ENCODE measurements at places on chromosomes 6 and 20.

DNA sequence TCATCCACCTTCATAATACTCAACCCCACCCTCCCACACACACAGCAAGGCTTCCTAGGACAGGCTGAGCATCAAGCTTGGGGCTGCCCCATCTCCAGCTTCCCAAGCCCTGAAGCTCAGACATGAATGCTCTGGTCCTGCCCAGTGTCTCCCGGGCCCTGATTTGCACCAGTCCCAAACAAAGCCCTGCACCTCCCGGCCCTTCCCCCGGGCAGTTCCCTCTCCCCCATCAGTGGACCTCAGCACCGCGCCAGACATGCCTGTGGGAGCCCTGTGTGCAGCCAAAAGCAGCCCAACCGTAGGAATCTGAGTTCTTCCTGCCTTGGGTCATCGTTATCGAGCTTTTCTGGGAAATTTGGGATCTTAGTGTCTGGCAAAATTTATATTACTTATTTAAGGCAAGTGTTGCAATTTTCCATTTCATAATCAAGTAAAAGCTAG, 63.5 kb downstream of the THBS2 start:
- DNase-seq: no peak

DNA sequence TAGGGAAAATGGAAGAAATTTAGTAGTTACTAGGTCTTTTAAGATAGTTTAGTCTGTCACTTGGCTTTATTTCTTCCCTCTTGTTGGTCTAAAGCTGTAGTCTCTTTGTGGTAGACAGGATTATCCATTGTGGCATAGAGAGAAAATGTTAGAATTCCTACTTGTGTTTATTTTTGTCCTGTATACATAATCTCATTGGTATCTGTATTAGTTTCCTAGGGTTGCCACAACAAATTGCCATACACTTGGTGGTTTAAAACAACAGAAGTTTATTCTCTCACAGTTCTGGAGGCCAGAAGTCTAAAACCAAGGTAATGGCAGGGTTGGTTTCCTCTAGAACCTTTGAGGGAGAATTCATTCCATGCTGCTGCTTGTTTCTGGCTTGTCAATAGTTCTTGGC, 119.4 kb downstream of the ZFAND3 start:
- DNase-seq: no peak

DNA sequence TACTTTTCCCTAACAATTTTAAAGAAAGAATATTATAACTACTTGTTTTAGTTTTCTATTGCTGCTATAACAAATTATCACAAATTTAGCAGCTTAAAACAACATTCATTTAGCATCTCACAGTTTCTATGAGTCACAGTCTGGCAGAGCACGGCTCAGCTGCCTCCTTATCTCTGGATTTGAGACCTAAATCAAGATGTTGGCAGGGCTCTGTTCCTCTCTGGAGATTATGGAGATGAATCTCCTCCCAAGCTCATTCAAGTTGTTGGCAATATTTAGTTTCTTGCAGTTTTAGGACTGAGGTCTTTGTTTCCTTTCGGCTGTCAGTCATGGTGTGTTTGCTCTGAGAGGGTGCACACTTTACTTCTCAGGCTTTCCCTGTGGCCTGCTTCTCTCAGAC, 1065.8 kb upstream of the EYS start:
- no peak for DNase-seq

- no peak for DNase-seq
Measured at GRCh38 chr6:168374051-168374502, 54.5 kb upstream of the DACT2 start.

DNA sequence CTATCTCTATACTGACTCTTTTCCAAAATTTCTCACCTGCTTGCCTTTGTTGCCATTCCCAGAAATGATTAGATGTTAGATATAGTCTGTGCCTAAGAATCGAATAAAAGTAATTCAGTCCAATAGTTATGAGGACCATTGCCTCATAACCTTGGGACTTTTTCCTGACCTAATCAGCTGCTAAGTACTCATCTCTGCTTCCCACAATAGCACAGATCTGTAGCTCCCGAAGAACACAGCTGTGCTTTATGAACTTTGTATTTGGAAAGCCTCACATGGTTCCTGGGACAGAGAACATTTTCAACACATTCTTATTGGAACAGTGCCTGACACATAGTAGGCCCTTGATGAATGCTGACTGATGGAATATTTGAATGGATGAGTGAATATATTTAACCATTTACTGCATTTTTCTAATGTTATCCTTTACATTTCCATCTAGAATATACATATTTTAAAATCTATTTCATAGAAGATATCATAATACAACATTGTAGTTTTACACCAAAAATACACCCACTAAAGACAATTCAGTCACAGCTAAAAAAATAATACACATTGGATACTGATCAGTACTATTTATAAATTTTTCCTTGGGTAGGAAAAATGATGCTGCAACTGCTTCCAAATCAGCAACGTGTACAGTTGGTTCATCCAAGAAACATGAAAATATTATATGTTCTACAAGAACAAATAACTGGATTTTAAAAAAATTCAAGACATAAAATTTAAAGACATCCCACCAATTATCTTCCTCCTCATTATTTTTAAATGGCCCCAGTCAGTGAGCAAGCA, 53.9 kb downstream of the HS3ST5 start:
- DNase-seq: no peak

- DNase-seq: no peak
Measured at GRCh38 chr6:154591234-154591633, 80.7 kb upstream of the CNKSR3 start.

- DNase-seq: no peak
Measured at GRCh38 chr6:34074064-34074742, 71.7 kb downstream of the GRM4 start.

DNA sequence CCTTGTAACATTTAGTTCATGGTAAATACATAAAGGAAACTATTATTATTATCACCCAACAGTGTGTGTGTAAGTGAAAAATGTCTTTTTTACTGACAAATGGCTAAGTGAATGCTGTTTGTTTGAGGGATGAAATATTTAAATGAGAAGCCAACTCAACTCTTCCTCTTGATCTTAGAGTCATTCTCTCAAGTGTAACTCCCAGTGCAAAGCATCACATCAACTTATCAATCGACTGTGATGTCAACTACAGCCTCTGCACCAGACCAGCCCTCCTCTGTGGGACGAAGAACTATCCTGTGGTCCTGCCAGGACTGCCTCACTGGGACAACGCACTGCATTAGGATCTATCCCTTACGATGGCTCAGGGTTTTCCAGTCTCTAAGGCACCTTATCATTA, 5.3 kb downstream of the C6orf15 start:
- no peak for DNase-seq

DNA sequence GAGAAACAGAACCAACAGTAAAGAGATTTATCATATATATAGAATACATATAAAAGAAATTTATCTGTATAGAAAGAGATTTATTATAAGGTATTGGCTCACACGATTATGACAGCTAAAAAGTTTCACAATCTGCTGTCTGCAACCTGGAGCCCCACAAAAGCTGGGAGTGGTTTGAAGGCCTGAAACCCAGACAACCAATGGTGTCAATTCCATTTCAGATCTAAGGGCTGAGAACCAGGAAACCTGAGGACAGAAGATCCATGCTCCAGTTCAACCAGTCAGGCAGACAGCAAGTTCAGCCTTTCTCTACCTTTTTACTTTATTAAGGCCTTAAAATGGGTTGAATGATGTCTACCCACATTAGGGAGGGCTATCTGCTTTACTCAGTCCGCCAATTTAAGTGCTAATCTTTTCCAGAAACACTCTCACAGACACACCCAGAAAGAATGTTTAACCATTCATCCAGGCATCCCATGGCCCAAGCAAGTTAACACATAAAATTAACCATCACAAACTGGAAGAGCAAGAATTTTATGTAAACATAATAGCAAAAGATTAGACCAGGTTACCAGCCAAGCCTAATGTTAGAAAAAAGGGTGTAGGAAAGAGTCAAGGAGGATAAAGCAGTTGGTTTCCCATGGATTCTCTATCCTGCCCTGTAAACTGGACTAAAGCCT, 170.9 kb downstream of the FUT9 start:
- no peak for DNase-seq

DNA sequence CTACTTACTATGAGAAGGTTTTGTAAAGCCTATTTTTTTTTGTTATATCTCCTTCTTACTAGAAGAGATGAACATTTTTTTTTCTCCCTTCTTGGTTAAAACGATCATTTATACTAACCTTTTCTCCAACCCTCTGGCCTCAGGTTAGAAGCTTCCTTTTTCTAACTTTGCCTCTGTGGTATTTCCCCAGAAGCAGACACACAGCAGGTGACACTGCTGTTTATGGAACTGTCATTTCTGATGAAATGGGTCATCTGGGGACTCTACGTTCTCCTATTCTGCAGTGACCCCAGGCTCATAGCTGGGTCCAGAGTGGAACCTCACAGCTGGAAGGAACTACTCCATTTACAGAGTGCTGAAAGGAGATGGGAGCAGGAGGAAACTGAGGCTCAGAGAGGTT, 746.3 kb upstream of the CHD6 start:
- no peak for DNase-seq

GRCh38 chr6:98416027-98416426, 418.3 kb upstream of the POU3F2 start:
- no peak for DNase-seq

GRCh38 chr20:24013953-24014352, 25.4 kb upstream of the GGTLC1 start:
- DNase-seq: no peak

DNA sequence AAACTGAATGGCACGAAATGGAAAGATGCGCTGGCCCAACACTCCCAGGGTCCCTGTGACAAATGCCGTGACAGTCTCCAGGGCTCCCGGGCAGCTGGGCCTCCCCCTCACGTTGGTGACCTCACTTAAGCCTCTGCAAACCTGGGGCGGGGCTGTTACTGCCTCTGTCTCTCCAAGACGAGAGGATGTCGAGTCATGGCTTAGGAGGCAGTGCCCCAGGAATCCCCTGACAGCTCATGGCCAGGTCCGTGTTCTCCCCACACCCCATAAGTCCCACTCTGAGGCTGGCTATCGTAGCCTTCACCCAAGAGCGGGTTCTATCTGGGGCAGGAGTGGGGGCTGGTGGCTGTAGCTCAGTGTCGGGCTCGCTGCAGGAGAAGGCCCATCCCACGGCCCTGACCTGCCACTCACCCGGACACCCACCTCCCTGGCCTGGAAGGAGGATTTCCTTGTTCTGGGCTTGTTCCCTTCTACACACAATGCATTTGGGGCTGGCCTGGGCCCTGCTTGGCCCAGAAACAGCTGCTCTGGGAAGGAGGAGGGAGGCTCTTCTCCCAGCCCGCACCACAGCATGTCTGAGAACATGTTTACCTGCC, 5.6 kb upstream of the RPS21 start:
- no peak for DNase-seq

DNA sequence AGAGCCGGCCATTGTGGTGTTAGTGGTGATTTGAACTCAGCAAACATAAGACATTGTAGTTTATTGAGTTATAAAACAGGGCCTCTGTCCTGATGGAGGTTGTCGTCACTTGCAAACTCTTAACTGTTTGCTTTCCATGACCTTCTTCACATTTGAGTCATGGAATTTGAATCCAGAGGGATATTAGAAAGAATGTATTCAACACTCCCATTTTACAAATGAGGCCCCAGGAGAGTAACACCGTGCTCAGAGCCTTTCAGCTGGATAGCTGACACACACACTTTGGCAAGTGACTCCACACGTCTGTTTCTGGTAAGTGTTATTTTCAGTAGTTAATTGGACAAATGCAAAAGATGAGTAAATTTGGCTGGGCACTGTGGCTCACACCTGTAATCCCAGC, 72.4 kb upstream of the XRN2 start:
- DNase-seq: no peak

DNA sequence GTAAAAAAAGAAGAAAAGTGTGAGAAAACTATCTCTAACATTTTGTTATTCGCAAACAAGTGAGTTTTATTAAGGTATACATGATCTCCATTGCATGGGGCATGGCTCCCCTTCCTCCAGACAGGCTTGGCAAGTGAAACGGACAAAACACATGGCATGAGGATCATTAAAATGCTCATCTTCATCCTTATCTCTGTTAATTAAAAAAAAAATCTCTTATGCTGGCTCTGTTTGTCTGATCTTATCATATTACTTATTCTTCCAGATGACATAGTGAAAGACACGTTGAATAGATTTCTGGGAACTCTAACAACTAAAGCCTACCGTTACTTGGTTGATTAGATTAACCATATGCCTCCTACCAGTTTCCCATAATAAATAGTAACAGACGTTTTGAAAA, 89.4 kb downstream of the CLVS2 start:
- no peak for DNase-seq

DNA sequence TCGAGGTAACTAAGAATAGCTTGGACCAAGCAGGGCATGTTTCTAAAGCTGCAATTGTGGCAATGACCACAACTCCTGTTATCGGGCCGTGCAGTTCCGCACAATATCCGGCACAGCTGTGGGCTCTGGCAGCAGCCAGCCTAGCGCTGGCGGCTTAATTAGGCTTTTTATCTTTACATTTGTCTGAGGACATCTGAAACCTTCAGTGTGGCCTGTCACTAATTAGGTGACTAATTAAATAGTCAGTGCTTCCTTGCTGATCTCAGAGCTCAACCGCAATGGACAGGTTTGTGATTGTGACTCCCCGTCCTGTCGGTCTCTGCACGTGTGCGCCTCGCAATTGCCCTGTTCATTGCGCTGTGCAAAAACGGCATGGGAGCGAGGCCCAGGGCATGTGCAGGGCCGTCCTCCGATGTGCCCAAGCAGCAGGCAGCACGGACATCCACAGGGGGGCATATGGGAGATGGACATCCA, 134.8 kb upstream of the INSM1 start:
- DNase-seq: no peak

Measured in vagina (tissue), 2 donors.